ENCODE measurements at places on chromosomes 16 and 17. TPM values are rescaled to one million over a fixed set of nuclear protein-coding genes. Genes with fewer than 3 reads are reported as not detected.

GRCh38 chr17:40663252-40663651 lies 1.7 kb downstream of the KRT222 start:
- DNase-seq, result no peak

GRCh38 chr16:1800701-1801100 lies 7.2 kb upstream of the IGFALS start:
- no peak for DNase-seq

DNA sequence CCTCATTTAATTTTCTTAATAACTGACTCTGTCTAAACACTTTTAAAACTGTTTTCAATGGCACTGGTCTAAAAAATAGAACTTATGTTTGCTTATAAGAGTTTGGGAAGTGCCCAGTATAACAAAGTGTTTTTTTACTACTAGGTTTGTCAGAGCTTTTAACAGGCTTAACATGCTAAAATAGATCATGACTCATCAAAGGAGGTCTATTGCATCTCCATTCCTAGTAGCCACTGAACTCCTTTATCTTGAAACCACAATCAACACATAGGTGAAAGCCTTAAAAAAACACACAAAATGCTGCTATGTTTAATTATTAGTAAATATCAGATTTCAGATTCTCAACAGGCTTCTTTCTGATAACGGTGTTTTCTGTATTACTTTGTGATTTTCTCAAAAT lies 196.4 kb upstream of the KIF2B start:
- DNase-seq, result peak; percentile 34

GRCh38 chr17:47201166-47201565 lies 8.0 kb upstream of the MYL4 start:
- DNase-seq, result no peak

The NPIPB13 gene
- total RNA-seq, result 9.3 TPM

DNA sequence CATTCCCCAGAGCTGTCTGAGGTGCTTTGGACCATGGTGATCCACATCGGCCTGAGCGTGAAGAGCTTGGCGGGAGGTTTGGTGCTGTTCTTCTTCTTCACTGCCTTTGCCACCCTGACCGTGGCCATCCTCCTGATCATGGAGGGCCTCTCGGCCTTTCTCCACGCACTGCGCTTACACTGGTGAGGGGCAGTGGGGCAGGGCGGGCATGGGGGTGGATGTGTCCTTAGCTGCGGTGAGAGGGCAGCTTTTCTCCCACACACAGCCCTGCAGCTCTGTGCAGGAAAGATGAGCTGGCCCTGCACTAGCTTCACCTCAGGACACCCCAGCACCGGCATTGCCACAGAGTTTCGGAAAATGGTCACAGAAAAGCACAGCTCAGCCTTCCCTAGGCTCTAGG lies 21.8 kb upstream of the NAGLU start:
- no peak for DNase-seq

The CCL14 gene
- total RNA-seq, result not detected

DNA sequence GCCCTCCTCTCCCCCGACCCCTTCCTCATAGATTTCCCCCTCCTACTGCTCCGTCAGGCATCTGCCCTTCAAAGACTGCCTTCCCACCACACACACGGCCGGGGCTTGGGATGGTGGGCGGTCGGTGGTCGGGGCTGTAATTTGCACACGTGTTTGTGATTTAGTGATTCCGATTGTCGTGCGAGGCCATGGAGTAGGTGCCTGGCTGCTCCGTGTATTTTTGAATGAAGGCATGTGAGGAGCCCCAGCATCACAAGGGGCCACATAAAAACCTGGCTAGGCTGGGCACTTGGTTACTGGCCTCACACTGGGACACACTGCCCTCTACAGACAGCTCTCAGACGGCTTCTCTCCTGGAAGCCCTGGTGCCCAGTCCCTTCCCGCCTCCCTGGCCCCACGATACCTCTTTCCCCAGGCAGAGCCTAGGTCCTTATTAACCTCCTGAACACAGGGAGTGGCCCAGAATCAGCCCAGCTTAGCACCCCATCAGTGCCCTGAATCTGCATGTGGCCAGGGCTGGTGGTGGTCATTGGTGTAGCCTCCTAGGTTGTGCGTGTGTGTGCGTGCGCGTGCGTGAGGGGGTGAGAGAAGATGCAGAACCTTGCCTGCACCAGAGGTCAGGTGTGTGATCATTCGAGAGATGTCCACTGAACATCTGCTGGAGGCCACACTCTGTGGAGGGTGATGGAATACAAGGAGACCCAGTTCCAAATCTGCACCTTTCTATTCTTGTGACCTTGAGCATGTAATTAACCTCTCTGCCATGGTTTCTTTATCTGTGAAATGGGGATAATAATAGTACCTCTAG lies 1.3 kb upstream of the SOCS1 start:
- DNase-seq, result peak; percentile 87

- peak; percentile 69 for DNase-seq
Observed at GRCh38 chr16:23905027-23905426, 69.2 kb downstream of the PRKCB start.

The STRADA gene
- total RNA-seq, result 62.8 TPM

All from A673 (cell line).